ENCODE measurements at places on chromosomes 11 and 22.

- no peak for DNase-seq
Measured at GRCh38 chr22:20076627-20077172, 3.3 kb upstream of the DGCR8 start.

DNA sequence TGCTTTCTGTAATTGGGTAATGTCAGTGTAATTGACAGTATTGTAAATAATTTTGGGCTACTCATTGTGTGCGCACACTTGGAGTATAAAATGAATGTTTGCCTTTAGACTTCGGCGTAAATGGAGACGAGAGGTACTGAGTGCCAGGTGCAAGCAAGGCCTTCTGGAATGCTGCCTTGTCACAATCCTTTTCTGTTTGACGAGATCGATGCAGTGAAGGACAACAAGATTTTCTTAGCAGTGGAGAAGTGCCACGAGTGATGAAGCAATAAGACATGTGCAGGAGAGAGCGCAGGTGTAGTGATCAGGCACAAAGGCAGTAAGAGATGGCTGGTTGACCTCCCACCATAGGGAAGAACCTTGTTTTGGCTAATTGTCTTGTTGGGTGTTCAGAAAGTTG lies 67.5 kb downstream of the DDX10 start:
- DNase-seq = no peak

GRCh38 chr22:19629331-19629719 lies 85.0 kb upstream of the SEPTIN5 start:
- DNase-seq = no peak

DNA sequence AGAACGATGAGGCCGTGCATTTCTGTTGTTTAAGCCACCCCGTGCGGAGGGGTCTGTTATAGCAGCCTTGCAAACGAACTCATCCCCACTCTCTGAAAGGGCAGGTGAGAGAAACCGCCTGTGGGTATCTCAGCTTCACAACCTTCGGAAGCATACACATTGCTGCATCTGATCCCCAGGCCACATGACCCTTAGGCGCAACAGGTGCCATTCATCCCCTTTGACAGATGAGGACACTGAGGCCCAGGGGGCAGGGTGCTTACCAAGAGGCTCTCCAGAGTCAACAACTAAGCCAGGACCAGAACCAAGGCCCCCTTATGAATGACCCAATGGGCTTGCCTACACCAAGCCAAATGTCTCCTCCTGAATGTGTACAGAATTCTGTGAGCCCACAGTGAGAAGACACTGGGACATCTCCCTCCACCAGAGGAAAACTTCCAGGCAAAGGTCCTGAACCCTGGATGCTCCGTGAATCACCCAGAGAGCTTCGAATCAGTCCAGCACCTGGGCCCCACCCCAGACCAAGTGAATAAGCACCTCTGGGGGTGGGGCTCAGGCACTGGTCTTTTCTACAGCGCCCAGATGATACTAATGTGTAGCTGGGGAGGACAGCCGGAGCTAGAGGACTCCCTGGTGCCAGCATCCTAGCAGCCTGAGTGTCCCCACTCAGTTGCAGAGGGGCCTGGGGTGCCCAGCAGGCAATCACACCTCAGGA lies 83.2 kb downstream of the BUD13 start:
- DNase-seq = no peak

GRCh38 chr22:42884616-42885375 lies 27.7 kb upstream of the ARFGAP3 start:
- DNase-seq = no peak

DNA sequence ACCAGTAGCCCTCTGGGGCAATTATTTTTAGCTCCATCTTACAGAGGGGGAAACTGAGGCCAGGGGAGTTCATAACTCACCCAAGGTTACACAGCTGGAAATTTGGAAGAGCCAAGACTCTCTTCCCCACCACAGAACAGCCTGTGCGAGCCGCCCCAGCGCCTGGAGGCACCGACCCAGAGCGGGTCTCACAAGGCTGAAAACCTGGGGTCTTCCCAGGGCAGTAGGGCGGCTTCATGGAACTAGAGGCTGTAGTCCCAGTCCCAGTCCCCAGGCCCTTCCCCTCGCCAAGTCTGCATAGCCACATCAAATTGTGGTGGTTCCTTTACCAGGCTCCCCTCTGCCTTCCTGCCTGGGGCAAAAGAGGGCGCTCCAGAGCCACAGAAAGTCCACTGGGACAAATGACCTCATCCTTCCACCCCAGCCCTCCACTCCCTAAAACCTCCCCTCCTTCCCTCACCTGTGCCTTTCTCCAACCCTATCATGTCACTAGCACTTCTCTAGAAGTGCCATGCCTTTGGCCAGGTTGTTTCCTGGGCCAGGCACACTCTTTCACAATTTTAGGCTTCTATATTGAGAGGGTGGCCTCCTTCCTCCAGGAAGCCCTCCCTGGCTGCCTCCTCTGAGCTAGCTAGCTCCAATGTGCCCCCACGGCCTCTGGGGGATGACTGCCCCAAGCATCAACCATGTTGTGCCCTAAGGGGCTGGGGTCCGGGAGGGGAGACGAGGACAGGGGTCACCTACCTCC lies 15.2 kb upstream of the CDC42EP1 start:
- DNase-seq = no peak

DNA sequence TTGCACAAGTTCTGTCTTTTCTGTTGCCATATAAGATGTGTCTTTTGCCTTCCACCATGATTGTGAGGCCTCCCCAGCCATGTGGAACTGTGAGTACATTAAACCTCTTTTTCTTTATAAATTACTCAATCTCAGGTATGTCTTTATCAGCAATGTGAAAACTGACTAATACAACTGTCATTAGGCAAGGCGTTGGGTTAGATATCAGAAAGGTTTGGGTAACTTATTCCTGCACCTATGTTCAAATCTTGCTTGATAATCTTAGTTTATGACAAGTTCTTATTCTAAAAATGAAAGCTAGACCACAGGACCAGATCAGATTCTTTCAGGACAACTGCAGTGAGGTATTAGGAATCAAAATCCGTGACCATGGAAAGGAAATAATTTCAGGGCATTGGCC lies 160.6 kb upstream of the BDNF start:
- no peak for DNase-seq

DNA sequence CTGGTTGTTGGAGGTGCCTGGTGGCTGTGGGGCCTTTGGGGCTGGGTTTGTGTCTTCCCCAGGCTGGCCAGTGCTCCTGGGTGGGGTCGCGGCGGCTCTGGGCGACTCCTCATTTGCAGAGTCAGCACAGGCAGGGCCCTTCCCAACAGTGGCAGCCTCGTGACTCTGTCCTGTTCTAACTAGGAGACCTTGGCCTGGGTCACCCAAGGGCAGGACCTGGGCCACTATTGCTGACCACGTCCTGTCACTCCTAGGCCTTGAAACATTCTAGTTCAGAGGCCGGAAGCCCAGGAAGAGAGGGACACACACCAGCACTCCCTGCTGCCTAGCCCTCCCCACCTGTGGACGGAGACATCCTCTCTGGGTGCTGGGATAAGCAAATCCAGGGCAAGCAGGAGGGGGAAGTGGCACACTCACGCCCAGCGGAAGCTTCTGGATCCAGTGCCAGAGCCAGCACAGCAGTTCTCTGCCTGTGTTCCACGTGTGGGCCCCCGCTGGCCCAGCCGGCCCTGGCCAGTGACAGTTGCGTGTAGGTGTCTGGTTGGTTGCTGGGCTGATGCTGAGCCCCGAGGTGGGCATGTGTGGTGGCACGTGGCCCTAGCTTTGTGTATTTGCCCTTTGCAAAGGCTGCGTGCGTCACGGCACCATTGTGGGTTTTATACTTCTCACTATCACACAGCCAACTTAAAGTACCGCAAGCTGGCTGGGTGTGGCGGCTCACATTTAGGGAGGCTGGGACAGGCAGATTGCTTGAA lies 4.3 kb upstream of the CHID1 start:
- no peak for DNase-seq

- no peak for DNase-seq
Measured at GRCh38 chr22:36149441-36149840, 11.1 kb downstream of the APOL3 start.

GRCh38 chr11:4662876-4663275 lies 19.1 kb downstream of the OR51E1 start:
- no peak for DNase-seq

DNA sequence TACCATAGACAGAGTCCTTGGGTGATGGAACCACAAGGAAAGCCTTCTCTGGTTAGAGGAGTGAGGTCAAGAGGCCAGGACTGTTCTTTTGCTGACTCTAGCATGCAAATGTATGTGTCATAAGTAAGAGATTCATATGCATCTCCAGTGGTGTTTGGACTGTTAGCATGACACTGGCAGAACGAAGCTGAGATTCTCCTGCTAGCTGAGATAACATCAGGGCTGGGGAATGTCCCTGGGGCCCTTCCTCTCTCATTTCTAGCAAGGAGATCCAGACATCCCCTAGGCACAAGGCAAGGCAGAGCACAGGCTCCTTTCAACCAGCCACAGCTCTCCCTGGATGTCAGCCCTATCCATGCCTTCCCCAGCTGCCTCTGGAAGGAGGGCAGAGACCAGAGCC lies 711.3 kb downstream of the OPCML start:
- no peak for DNase-seq

- no peak for DNase-seq
Measured at GRCh38 chr22:29632672-29633071, 29.2 kb downstream of the NF2 start.

GRCh38 chr11:43250309-43250708 lies 61.5 kb upstream of the API5 start:
- DNase-seq = no peak

- DNase-seq = no peak
Measured at GRCh38 chr11:82930229-82930628, 28.7 kb downstream of the DDIAS start.

GRCh38 chr22:18983120-18983651 lies 47.1 kb upstream of the PRODH start:
- DNase-seq = no peak

GRCh38 chr22:20552443-20553401 lies 45.3 kb downstream of the MED15 start:
- DNase-seq = no peak

All from AG09319 (cell line).